ENCODE measurements at places on chromosomes 11 and 22.

DNA sequence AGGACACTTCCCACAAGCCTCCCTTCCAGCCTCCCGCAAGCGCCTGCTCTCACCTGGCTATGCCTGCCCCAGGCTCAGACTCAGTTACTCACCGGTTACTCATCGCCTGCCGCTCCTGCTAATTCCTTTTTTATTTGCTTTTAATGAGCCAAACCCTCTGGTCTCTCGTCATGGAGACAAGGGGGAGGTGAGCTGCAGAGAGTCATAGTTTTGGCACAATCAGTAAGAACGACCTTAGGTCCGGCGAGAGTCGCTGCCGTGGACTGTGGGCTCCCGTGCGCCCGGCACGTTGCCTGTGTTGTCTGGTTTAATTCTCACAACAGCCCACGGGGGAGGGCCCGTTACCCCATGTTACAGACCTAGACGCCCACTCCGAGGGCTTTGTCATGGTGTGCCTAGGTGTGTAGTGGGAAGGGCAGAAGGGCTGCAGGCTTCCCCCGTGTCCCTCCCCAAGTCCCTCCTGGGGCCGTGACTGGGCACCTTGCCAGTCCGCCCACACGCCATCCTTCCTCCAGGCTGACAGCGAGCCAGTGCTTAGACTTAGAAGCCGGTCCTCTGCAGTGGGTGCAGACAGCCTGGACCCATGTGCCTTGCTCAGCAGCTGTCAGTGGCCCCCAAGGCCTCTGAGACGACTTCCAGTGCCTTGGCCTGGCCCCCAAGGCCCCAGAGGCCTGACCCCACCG, 42.2 kb downstream of the WNT7B start:
- peak; percentile 40 for DNase-seq

GRCh38 chr22:19625331-19626041, 88.8 kb upstream of the SEPTIN5 start:
- DNase-seq = no peak

DNA sequence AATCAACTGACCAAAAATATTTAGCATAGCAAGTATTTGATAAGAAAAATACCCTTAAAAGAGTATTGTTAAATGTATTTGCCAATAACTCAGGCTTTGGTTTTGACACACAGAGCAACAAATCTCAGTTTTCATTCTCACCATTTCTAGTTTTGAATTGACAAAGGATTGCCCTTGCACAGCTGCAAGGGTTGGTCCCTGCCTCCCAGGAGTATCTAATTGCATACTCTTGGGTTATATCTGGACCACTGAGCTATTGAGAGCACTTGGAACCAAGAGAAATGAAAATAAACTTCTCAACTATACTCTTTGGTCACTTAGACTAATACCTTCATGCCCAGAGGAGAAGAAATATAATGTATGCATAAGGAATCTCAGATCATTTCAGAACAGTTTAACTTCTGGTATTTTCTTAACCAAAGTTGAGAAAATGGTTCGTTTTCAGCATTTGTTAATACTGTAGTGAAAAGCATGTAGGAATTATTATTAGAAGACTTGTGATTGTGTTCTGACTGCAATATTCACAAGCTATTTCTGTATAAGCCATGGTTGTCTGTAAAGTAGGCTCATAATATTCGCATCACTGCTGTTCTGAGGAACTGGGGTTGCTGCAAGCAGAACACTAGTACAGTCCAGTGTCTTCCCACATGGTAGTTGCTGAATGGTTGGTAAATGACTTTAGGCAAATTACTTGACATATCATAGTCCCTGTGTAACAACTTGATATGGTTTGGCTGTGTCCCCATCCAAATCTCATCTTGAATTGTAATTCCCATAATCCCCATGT, 7.9 kb downstream of the C2CD3 start:
- DNase-seq = no peak

DNA sequence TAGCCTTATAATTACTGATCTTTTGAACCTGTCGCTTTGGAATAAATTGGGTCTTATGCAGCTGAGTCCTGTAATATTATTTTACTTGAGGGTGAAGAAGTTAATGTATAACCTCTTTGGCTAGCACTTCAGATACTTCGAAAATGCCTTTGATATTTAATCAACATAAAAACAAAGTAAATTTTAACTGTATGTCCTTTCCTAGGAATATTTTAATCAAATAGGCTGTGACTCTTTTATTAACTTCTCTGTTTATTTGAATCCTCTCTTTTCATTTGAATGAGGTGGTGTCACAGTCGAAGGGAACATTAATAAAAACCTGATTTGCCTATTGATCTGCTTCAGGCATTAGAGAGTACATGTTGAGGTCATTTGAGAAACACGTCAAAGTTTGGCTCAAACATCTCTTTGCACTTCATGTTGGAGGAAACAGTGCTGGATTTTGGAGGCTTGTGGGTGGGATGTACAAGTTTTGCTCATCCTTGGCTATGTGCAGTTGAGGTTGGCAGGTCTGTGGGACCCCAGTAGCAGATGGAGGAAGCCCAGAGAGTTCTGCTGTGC, 143.6 kb downstream of the NCAM1 start:
- DNase-seq = no peak

DNA sequence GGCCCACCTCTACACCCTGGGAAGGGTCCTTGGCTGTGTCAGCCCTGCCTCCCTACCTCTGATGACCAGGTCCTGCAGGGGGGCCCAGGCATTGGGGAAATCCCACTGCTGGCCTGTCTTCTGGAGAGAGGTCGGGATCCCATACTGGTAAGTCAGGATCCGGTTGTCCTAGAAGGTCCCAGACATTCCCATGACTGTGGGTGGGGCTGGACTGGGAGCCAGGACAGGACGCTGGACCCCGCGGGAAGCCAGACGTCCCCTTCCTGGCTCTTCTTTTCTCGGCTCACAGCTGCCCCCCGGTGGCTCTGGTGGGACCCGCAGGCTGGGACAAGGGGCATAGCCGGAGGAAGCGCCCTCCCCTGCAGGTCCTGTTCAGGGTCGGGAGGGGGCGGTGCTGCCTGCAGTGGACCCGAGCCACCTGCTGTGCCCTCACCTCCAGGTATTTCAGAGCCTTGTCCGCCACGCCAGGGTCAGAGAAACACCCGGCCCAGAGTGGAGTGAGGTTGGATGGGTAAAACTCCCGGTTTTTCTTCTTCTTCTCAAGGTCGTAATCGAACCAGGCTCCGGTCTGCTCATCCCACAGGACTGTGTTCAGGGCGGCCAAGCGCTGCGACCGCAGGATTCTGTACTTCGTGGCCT, 20.0 kb downstream of the TREH start:
- DNase-seq = peak; percentile 90

GRCh38 chr22:31683181-31684105, 21.4 kb upstream of the PISD start:
- no peak for DNase-seq

DNA sequence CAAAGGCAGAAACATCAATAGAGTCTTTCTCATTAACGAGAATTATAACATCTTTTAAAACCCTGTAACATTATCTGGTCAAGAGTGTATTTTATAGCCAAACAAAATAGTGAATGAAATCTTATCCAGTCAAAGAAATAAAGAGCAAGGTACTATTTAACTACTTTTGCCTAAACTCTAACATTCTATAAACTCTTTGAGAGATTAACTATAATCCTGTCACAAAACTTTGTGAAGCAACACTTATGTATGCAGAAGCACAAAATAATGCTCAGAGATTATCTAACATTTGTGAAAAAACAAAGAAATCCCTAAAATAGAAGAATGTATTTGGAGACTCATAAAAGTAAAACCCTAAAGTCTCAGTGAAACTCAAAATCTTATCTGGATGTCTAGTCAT, 124.4 kb upstream of the LUZP2 start:
- DNase-seq = no peak

- peak; percentile 51 for DNase-seq
Observed at GRCh38 chr22:31346733-31347250, 646 bp upstream of the PATZ1 start.

DNA sequence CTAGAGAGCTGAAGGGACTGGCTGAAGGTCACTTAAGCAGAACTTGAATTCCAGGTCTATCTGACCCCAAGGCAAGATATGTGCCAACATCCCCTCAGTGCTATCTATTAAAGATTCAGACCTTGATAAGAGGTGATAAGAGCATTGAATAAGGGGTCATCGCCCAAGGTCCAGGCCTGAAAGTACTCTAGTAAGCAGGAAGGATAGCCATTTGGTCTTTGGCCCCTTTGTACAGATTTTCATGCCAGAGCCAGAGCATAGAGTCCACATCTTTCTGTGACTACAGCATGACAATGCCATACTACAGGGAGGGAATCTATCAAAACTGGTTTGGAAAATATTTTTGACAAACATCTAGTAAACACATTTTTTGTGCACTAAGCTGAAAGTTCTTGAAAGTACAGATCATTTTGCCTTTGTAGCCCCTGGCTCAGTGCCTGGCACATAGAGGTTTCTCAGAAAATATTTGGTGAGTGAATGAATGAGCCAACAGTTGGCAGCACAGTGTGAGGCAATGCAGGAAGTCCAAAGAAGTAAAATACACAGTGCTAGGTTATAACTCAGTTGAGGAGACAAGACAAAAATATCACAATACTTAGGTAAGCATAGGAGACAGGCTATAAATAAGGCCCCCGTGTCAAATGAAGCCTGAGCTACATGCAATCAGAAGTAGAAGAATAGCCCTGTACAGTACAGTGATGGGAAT, 15.1 kb upstream of the RRAS2 start:
- no peak for DNase-seq

GRCh38 chr11:64566915-64567891, 23.8 kb upstream of the SLC22A12 start:
- no peak for DNase-seq

DNA sequence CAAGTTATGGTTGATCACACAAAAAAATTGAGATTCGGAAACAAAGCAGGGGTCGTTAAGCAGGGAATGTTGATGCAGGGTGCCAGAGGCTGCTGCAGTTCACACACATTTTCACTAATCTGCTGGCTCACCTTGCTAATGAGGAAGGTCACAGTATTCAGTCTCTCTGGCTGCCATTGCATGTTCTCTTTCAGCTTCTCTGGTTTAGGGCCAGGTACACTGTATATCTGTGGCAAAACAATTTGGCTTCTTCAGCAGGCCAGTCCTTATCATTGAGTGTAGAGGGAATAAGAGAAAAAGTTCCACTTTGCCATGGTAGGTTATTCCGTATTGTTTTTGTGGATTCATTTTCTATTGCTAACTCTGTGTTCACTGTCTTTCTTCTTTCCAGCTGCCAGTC, 283.7 kb upstream of the ANO3 start:
- DNase-seq = no peak

- DNase-seq = no peak
Observed at GRCh38 chr22:20459862-20460261, 22.2 kb upstream of the SCARF2 start.

GRCh38 chr11:117604336-117604995, 192.6 kb downstream of the DSCAML1 start:
- DNase-seq = no peak

DNA sequence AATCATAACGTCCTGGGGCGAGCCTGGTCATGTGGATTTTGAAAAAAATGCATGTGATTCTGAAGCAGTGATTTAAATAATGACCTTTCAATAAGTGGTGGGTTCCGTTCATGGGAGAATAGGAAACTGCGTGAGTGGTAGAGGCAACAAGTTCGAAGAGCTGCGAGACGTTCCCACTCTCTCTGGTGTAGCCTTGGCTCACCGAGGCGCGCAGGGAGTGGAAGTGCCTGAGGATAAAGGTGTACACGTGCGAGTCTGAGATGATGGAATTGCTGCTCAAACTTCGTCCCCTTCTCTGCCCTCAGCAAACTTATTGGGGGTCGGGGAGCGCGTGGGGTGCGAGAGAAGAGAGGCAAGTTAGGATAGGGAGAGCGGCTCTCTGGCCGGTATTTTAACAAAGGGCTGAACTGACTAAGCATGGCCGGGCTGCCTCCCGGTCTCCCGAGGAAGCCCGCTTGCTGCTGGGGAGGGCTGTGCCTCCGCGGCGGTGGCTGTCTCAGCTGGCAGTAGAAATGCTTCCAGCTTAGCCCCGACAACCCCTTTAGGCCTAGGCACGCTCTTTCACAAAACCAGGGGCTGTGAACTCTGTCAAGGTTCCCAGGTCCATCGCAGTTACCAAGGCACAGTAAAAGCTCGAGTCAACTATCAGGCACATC, 875 bp upstream of the STT3A start:
- DNase-seq = peak; percentile 57

GRCh38 chr22:46587061-46587460, 33.1 kb upstream of the GRAMD4 start:
- DNase-seq = no peak

DNA sequence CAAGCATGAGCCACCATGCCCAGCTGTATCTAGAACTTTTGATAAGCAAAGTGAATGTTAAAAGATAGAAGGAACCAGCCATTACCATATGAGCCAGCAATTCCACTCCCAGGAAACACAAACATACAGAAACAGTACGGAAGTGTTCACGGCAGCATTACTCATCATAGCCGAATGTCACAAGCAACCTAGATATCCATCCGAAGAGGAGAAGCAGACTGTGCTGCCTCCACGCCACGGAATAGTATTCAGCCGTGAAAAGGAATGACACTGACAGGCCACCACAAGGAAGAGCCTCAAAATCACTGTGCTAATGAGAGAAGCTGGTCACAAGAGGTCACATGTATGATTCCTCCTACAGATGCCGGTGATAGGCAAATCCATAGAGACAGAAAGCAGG, 17.6 kb upstream of the MGAT3 start:
- no peak for DNase-seq

GRCh38 chr11:107769189-107769588, 57.3 kb upstream of the SLN start:
- peak; percentile 9 for DNase-seq
